A549 treated with CORT108297 at 1 μM for 4 hours (cell line): ENCODE measurements at places on chromosomes 2 and 18. TPM values are rescaled to one million over a fixed set of nuclear protein-coding genes. Genes with fewer than 3 reads are reported as not detected.

Gene G6PC2
- total RNA-seq: not detected in 5 replicates

Gene DSG1
- not detected in 5 replicates for total RNA-seq

Gene RSAD2
- 0.17 to 0.89 TPM (median 0.25 TPM) in 5 replicates for total RNA-seq

Gene STK39
- total RNA-seq: 14.0 to 20.2 TPM (median 17.7 TPM) in 5 replicates

Gene FOXD4L1
- 0.20 to 0.67 TPM (median 0.34 TPM) in 5 replicates for total RNA-seq

Gene GBX2
- total RNA-seq: 2.1 to 3.1 TPM (median 2.9 TPM) in 5 replicates

Gene PTPRN
- total RNA-seq: 1.1 to 1.9 TPM (median 1.6 TPM) in 5 replicates

Gene C1QL2
- total RNA-seq: 0.06 to 0.20 TPM (median 0.07 TPM) in 5 replicates
